ENCODE measurements at places on chromosomes 7 and 10.

DNA sequence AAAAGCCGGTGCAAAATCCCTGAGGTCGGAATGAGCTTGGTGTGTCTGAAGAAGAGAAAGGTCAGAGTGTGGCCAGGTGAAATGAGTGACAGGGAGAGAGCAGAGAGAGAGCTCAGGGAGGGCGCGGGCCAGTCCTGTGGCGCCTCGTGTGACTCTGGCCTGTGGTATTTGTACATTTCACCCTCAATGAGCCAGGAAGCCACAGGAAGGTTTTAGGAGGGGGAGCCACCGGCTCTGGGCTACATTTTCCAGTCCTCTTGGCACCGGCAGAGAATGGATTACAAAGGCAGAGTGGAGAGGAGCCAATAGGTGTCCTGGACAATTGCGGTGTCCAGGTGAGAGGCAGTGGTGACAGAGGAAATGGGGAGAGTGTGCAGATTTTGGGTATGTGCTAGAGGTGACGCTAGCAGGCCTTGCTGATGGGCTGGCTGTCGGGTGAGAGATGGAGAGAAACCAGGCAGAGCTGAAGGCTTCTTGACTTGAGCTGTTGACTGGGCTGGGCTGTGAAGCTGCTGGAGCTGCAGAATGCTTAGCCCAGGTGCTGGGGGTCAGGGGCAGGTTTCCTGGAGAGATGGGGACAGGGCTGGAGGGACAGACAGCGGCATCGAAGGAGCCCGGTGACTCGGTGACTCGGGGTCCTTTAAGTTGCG, 38.1 kb downstream of the COL13A1 start:
- no peak for DNase-seq

- DNase-seq: no peak
Measured at GRCh38 chr7:6432781-6433180, 15.0 kb downstream of the DAGLB start.

DNA sequence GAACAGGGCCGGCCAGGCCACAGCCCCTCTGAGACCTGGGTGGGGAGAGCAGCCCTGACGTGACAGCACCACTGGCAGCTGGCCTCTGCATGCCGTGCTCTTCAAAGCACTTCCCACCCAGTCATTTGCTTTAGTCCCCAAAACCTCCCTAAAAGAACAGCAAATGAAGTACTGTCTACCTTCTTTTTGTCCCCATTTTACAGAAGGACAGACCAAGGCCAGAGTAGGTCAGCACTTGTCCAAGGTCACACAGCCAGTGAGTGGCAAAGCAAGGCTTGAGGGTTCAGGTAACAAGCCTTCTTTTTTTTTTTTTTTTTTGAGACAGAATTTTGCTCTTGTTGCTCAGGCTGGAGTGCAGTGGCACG, 15.1 kb downstream of the ATP6V1F start:
- DNase-seq: no peak

DNA sequence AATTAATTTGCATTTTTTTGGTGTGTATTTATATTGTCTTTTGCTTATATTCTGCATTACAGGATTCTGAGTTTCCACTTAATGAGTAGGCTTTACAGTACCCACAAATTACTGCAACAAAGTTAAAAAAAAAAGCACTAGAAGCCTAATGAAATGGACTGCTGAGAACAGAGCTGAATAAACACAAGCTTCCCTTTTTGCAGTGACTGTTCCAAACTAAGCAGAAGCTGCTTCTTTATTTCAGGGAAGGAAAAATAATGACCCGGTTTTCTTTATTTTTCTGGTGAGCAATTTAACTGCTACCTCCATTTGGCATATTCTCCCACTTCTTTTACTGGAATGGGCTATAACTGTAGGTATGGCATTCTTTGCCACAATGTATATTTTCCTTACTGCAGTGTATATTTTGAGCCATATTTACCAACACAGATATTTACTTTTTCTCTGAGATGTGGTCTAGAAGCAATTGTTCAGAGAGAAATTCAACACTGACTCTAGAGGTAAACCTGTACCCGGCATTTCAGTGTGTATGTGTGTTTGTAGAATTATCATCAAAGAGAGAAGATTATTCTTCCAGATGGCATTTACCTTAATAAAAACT, 56.9 kb downstream of the HDAC9 start:
- no peak for DNase-seq

GRCh38 chr10:97703398-97704067, 10.0 kb upstream of the MARVELD1 start:
- DNase-seq: no peak

DNA sequence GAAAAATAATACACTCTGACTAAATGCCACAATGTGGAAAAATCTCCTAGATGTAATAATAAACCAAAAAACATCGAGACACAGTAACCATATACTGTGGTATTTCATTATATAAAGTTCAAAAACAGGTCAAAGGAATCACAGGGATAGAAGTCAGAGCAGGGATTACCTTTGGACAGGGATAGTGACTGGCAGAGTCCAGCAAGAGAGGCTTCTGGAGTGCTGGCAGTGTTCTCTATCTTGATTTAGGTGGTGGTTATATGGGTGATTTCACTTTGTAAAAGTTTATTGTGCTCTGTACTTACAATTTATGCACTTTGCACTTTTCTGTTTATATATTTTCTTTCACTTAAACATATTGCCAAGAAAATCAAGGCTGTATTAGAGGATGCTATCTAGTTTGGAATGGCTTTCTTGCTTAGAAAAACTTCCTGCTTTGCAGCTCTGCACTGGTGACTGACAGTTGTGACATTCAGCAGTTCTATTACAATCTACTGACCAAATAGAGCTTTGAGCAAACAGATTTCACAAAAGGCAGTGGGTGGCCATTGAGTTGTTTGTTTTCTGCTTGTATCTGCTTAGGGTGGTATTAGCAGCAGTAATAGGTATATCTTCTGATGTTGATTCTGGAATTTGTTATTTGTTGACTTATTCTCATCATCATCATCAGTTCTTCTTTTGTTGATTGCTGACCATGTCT, 263.6 kb upstream of the LRGUK start:
- DNase-seq: no peak

DNA sequence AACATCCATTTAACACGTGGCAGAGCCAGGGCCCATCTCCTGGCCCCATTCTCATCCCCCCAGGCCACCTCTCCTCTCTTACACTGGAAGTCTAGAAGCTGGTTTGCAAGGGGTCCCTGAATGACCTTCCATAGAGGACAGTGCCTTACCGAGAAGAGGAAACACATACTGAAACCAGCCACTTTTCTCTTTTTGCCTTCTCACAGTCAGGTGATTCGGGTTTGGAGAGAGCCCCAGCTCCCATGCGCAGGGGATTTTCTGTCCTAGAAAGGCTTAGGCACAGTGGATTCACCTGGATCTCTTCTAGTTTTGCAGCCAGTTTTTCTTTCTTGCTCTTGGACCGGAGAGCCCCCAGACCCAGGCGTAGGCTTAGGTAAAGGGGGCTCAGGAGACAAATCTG, 334.1 kb upstream of the C7orf33 start:
- DNase-seq: no peak

DNA sequence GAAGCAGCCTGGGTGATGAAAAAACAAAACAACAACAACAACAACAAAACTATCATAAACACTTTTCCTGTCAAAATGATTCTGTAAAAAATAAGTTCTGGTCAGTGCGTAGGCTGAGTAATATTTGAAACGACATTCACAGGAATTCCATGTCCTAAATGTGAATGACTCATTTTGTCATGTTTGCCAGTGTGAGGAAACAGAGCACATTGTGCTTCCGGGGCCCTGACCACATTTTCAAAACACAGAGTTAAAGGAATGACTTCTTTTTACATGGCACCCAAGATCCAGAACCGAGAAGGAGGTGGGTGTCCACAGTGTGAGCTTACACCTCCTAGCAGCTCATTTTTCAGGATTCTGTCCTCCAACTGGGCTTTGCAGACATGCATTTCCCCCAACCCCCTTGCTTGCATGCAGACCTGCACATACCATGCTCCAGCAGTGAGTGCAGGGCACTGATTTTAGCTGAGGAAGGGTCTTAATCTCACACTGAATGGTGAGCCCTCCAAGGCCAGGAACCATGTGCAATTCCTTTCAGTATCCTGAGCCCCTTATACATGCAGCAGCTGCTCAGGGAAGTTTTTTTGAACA, 3.0 kb downstream of the CLRN3 start:
- peak; percentile 62 for DNase-seq

DNA sequence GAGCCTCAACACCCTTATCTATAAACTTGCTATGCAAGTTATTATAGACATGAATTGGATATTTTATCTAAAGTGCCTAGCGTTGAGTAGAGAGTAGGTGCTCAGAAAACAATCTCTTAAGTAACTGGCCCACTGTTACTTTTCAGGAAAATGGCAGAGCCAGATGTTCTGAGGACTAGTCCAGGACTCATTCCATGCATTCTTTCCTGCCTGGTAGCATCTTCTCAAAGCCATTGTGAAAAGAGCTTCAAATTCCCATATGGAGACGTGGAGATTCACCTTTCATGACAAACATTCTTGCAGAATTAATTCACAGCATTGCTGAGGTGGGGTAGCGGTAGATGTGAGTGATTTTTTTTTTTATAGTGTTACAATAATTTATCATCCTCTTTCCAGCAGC, 35.9 kb upstream of the ITPRID1 start:
- no peak for DNase-seq

DNA sequence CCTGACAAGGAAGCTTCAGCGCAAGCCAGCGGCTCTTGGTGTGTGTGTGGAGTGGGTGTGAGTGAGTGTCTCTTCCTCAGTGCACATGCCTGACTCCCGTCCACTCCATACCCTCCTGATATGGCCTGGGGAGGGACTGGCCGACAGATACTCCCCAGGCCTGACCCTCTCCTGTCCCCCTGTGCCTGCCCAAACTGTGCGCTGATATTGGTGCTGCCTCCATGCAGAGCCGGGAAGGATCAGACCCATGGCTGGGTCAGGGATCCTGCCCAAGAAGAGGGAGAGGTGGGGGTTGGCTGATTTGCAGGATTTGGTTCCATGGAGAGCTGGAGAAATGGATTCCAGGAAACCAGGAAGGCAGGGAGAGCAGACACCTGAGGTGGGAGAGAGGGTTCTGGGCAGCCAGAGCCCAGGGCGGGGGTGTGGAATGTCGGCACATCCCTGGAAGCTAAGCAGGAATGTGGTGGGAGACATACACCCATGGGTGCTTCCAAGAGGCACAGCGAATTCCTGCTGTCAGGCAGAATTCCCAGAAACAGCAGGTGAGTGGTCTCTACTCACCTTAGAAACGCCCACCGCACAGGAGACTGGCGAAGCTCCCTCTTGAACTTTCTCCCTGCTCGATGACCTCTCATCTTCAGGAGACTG, 6.3 kb downstream of the CALML5 start:
- DNase-seq: no peak

DNA sequence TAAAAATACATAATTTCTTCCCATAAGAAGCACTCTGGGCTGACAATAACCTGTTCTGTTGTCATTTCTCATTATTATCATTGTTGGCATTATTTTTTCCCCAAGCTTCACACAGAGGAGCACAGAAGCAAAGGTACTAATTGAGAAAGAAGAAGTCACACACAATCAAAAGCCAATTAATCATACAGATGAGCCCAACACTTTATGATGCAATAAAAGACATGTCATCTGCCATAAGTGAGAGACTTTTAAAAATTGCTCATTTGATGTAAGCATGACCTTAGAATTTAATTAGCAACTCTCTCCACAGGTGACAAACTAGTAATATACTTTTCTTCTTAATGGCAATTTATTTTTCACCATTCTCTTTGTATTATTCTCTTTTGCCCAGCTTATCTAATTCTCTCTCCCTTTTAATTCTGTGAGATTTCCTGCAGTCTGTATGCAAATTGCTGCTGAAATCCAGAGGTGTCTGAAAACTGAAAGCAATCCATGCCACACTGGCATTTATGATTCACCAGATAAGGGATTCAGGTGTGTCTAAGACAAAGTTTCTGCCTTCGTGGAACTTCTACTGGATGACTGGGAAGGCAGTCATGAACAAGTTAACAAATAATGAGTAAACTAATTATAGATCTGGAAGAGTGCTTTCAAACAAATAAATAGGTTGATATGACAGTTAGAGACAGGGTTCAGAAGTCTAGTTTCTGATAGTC, 203.5 kb downstream of the CHCHD3 start:
- DNase-seq: no peak

Data from osteocyte (in vitro differentiated cells).